ENCODE measurements at places on chromosomes 16 and 17.

GRCh38 chr17:13671771-13672170 lies 70.0 kb upstream of the HS3ST3A1 start:
- no peak for DNase-seq

DNA sequence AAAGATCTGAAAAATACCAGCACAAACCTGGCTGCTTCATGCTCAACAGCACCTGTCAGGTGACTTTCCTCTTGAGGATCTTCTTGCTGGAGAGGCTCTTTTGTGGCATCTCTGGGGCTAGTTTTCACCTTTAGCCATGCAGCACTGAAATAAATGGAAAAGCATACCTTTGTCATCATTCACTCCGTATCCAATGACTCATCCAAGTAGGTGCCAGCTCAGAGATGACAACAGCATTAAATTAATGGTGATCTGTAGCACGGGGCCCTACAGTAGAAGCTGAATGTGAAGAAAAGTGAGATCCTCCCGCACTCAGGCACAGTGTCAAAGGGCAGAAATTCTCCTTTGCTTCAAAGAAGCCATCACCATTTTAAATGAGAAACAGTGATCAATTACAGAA lies 32.2 kb downstream of the KIAA0753 start:
- DNase-seq = peak; percentile 41

DNA sequence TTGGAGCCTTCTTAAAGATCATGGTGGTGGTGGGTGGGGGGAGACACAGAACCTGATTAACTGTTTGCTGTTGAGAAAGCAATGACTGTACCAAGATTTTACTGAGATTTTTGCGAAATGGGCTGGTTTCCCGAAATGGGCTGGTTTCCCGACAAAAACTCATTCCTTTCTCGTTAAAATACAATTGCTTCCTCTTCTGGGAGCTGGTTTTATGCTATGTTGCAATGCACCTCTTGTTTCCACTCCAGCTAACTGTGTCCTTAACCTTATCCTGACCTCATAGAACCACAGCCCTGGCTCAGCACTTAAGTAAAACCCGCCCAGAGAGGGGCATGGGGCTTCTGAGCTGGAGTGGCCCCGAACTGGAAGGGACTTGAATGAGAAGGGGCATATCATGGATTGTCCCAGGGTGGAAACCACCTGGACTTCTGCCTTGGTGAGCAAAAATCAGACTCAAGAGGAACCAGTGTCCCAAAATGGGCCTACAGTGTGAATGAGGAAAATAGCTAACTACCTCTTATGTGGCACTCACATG lies 20.9 kb downstream of the FAM20A start:
- peak; percentile 17 for DNase-seq

DNA sequence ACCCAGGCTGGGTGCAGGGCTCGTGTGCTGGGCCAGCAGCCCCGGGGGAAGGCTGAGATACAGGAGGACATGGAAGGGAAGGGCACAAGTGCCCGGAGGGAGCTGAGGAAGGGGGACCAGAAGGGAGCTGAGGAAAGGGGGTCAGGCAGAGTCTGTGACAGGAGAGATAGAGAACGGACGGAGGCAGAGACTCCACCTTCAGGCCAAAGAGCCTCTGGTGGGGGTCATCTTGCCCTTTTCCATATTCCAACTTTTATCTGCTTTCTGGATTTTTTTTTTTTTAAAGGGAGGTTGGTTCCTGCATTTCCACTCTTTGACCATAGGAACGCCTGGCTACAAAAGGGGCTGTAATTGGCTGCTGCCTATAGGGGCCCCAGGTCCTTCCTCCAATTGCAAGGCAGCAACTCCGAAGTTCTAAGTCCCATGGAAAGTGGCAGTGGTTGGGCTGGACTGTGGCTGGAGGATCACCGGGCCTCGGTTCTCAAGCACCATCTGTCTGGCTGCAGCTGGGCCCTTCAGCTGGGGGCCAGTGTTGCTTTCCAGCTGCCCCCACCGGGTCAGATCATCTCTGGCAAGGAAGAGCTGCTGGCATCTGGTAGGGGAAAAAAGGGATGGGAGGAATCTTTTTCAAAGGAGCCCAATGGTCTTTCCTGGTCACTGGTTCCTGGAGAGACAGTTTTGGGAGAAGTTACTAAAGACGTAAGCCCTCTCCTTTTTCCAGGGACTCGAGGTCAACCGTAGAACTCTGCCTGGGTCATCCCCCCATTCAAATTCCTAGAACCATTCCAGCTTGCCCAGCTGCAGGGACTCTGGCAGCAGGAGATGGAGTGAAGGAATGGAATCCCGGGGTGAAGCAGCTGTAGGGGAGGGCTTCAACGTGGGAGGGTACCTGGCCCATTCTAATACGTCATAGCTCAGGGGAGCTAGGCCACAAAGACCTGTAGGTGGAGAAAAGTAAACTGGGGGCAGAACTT lies 13.1 kb upstream of the MRPS23 start:
- DNase-seq = no peak

DNA sequence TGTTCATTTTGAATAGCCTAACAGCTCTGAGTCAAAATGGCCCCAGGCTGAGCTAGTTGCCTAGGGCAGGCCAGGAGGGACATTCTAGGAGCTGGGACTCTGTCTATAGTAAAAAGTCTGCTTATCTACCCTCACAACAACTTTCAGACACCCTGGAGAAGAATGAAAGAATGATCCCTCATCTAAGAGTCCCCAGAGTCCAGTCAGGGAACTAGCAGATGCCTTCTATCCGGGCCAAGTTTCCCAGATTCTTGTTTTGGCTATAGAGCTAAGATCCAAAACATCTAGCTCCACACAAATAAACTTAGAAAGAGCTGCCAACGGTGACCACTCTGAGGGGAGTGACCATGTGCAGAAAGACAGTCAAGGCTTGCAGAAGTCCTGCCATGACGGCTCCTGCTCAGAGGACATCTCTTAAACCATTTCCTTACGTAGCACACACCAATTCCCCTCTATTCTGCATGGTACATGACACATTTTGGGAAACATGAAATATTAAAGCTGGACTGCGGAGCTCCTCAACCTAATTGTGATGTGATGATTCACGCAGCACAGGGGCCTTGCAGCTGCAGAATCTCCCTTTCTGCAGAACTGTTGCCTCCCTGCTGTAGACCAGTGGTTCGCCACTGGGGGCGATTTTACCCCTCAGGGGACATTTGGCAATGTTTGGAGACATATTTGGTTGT lies 24.2 kb downstream of the FAM20A start:
- DNase-seq = peak; percentile 25

- peak; percentile 45 for DNase-seq
These were observed 716 bp downstream of the TMEM94 start for GRCh38 chr17:75457047-75457654.

- no peak for DNase-seq
These were observed 97.1 kb downstream of the DNAH3 start for GRCh38 chr16:21053590-21053989.

DNA sequence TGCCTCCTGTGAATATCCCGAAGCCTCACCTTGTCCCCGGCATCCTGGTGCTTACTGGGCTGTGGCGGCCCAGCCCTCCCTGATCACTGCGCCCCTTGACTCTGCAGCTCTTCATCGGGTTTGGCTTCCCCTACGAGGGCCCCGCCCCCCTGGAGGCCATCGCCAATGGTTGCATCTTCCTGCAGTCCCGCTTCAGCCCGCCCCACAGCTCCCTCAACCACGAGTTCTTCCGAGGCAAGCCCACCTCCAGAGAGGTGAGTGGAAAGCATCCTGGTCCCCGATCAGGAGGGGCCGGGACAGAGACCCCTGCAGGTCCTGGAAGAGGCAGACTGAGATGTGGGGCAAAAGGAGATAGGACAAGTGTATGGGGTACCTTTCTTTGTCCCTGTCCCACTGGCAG lies 72.1 kb downstream of the MGAT5B start:
- no peak for DNase-seq

DNA sequence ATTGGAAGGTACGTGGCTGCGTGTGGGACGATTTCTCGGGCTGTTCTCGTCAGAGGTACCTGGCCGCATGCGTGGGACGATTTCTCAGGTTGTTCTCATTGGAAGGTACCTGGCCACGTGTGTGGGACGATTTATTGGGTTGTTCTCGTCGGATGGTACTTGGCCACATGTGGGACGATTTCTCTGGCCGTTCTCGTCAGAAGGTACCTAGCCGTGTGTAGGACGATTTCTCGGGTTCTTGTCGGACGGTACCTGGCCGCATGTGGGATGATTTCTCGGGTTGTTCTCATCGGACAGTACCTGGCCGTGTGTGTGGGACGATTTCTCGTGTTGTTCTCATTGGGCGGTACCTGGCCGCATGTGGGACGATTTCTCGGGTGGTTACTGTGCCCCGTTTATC lies 50.1 kb upstream of the GNG13 start:
- DNase-seq = no peak

- DNase-seq = peak; percentile 62
These were observed 20.3 kb downstream of the HASPIN start for GRCh38 chr17:3744014-3744413.

DNA sequence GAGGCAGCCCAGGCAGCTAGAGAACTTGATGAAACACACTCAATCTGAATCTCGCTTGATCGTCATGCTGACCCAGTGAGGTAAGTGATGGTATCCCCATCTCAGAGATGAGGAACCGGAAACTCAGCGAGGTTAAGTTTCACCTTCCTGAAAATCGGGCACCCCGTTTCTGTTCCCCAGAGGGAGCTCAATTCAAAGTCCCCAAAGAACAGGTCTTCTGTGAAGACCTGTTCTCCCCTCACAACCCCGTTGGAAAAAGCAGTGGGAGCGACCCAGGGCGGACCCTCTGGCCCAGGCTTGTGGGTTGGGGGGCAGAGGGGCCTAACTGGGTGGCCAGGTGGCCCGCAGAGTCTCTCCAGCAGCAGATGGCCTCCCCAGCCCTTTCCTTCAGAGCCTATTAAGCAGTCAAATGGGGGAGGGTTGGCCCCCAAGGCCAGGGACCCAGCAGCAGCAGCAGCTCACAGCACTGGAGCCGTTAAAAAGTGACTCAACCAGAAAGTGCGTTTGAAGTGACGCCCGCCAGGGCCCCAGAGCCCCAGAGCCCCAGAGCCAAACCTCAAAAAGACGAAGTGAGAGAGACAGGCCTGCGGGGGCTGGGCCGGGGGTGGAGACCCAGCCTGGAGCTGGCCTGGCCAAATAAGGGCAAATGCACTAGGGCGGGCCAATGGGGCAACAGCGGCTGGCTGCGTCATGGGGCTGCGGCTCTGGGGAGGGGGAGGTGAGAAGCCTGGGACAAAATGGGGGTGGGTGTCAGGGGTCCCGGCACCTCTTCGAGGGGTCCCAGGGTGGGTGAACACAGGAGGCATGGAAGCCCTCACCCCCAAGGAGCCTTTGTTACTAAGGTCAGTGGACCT lies 9.2 kb upstream of the TSPOAP1 start:
- DNase-seq = peak; percentile 96

DNA sequence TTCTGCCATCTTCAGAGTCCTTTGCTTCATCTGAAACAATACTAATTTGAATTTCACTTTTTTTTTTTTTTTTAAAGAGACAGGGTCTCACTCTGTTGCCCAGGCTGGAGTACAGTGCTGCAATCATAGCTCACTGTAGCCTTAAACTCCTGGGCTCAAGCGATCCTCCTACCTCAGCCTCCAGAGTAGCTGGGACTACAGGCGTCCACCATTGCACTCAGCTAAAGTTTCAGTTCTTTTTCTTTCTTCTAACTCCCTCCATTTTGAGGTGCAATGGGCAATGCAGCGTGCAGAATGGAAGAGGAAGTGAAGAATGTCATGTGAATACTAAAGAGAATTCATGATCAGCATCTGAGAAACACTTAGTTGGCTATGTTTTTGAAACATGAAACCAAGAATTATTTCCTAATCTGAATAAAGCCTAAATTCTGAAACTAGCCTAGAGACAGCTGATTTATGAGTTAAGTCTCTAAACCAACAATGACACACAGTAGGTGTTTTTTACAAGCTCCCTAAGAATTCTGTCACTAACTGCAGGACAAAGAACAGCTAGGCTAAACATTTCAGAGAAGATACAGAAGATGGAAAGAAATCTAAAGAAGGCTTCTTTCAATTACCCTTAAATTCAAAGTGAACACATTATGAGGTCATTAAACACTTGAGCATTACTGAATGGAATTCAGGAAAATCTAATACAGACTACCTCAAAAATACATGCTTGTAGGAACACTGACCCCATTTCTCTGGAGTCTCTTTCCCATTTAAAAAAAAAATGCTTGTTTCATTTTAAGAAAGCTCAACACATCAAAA lies 21.0 kb downstream of the SNN start:
- no peak for DNase-seq

DNA sequence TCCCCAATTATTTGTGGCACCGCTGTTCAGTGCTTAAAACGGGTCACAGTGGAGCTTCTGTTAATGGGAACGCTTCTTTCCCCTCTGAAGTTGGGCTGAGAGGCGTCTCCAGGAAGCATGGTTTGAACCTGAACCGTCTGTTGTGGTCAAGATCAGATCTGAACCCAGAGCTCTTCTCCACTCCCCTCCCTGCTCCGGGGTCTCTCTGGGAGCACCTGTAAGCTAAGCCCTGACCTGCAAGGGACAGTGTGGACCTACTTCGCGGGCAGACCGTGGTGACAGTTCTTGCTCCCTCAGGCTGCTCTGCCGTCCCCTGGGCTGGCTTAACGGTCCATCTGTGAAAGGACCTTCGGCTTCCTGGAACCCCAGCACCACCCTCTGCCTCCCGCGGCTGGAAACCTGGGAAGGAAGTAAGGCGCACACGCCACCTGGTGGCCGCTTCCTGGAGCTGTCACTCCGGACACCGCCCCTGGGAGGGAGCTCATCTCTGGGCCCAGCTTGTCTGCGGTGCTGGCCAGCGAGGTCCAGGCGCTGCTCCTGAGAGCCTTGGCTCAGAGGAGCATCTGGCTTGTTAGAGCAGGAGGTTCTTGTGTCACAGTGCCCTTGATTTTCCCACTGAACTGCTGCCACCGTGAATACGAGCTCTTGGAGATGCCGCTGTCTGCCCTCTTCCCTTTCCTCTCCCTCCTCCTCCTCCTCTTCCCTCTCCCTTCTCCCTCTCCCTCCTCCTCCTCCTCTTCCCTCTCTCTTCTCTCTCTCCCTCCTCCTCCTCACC lies 518.5 kb upstream of the EEF2KMT start:
- no peak for DNase-seq

- no peak for DNase-seq
These were observed 1.2 kb downstream of the DNAJA3 start for GRCh38 chr16:4426722-4427372.
